ENCODE measurements at places on chromosomes 4 and X.
A peak's percentile ranks its signal among the peaks of the same experiment; 100 is the strongest.

GRCh38 chr4:99651016-99651769 is 6.4 kb downstream of the C4orf54 start:
- no peak for DNase-seq

DNA sequence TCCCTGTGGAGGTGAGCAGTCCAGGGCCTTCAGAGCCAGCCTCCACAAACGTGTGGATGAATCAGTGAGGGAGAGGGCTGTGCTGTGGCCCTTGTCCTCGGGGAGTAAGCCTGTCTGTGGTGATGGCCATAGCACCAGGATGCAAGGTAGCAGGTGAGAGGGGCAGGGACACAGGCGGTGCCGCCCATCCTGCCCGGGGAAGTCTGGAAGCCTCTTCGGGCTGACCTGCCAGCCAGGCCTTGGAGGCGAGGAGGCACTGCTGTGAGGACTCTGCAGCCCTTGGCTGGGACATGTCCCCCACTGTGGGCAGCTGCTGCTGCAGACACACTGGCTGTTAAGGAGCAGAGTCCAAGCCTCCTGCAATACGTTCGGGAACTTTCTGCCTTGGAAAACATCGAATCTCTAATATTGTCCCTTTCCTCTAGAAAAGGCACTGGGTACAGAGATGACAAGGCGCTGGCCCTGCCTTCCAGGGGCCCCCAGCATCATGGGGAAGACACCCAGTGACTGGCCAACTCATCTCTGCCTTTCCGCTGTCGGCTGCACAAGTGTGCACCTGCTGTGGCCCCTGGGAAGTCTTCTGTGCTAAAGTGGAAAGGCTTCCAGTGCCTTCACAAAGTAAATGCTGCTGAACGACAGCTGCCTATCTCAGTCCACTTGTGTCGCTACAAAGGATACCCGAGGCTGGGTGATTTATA is 101.4 kb downstream of the ADRA2C start:
- no peak for DNase-seq

- peak; percentile 2 for DNase-seq
Observed at GRCh38 chr4:176277162-176277904, 8.3 kb upstream of the ASB5 start.

GRCh38 chrX:85591536-85591935 is 212.1 kb upstream of the POF1B start:
- DNase-seq = no peak

DNA sequence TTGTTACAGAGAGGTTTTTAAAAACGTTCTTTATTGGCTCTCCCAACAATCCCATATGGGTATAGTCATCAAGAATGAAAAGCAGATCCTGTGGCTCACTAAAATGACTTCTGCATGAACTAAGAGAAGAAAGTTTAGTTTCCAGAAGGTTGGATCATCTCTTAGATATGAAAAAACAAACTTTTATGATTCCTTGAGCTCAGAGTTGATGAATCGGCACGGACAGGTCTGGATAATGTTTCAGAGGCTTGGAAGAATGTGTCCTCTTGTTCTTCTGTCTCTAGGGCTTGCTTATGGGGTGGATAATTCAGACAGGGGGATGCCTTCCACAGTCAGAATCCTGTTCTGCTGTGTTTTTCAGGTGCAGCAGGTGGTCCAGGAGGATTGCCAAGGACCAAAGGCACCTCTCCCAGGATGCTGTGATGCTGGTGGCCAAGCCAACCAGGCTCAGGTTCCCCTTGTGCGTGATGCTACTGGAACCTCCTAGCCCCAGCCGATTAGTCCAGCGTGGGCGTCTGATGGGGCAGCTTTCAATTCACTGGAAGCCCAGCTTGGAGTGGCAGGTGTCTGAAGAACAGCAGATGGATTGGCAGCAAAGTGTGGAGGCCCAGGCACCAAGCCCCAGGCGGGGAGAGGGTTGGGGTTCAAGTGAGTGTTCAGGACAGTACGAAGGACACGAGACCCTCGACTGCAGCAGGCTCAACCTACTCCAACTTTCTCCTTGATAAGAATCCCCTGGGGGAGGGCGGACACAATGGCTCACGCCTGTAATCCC is 30.3 kb downstream of the CCKAR start:
- DNase-seq = no peak

GRCh38 chrX:103730796-103731493 is 20.2 kb downstream of the TMEM31 start:
- no peak for DNase-seq

DNA sequence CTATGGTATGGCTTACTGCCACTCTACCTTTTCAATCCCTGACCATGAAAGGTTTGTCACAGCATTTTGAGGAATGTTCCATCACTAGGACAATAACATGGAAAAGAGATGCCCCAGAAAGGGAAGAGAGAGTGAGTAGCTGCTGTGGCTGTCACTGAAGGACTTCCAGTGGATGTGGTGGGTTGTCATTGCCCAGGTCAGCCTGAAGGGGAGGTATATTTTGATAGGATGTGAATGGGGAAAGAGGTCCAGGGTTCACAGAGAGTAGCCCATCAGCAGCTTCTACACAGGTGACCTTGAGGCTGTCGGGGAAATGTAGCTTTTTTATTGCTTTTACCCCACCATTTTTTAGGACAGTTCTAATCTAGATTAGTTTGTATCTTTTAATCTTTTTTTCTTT is 30.8 kb downstream of the MTM1 start:
- DNase-seq = no peak

DNA sequence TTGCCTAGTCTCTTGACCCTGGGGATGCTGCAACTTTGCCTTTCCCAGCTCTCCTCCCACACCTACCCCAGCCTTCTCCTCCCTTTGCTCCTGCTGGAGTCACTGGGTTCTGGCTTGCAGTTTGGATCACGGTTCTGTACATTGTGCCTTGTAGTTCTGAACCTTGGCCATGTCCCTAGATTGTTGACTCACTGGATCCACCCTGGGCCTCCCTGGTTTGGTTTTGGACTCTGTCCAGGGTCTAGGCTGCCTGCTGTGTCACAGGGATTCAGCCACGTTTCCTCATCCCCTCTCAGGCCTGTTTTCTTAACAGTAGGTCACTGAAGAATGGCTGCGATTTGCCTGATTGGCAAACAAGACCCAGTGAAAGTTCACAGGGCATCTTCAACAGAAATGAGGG is 11.5 kb upstream of the GABRE start:
- no peak for DNase-seq

- no peak for DNase-seq
Observed at GRCh38 chr4:178198691-178199090, 756.5 kb upstream of the AGA start.

GRCh38 chr4:17597517-17597916 is 16.9 kb upstream of the MED28 start:
- no peak for DNase-seq

- no peak for DNase-seq
Observed at GRCh38 chr4:126533146-126533805, 1099.5 kb upstream of the INTU start.

GRCh38 chr4:157702831-157703230 is 470.0 kb downstream of the GASK1B start:
- no peak for DNase-seq

DNA sequence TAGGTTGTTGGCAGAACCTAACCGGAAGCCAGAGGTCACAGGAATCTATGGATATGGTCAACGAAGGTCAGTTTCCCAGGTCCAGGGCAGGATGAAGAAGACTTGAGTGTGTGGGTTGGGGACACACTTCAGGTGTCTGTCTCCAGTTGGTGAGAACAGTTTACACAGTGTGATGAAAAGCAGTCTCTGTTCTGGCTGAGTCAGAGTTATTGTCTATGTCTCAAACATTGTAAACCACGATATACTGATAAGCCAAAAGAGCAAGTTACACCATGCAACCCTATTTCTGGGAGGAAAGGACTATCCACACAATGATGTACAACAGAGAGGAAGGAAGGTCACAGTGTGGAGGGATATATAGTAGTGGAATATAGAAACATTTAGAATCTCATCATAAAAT is 187.1 kb upstream of the C1QTNF7 start:
- DNase-seq = no peak

All from activated CD4-positive, alpha-beta T cell treated with anti-CD3 and anti-CD28 coated beads, Interleukin-2, amount 50 U/mL, for 4 hours (primary cell).